GM18507 (cell line): ENCODE measurements at places on chromosomes 11 and 22.

DNA sequence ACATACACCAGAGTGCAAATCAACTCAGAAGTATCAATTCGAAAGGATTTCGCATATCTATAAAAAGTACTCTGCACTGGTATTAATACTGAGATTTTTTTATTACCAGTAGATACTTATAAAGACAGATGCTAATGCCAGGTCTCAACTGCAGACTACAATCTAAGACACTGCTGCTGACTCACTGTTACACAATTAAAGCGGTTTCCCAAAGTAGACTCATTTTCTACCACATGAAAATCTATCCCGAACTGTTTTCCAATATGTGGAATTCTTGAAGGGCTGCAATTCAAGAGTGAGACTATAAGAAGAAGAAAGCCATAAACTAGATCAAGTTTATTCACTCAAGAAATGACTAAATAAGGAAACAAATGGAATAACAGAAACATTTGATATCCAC, 57.2 kb upstream of the ARHGAP32 start:
- no peak for DNase-seq

GRCh38 chr22:22484023-22484422, 24.5 kb downstream of the ZNF280B start:
- DNase-seq, result no peak

GRCh38 chr11:30395751-30396150, 72.8 kb downstream of the ARL14EP start:
- no peak for DNase-seq

GRCh38 chr11:47175746-47176327, 842 bp downstream of the ARFGAP2 start:
- no peak for DNase-seq

- no peak for DNase-seq
These were observed 79.0 kb downstream of the ABTB2 start for GRCh38 chr11:34278693-34279297.

GRCh38 chr11:73969991-73970800, 12.4 kb downstream of the UCP2 start:
- DNase-seq, result no peak

DNA sequence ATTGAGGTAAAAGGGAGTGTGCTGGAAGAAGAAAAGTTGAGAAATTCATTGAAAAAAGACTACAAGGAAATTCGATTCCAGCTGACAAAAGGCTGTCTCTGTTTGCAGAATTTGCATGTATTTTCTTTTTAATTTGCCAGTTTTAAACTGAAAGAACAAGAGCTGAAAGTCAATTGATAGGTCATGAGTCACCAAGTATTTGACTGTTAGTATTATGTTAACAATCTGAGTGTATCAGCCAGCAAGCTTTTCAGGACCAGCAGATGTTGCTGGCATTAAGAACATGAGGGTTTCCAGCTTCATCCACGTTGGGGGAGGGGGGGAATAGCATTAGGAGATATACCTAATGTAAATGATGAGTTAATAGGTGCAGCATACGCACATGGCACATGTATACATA, 726.7 kb downstream of the METTL15 start:
- DNase-seq, result no peak

- no peak for DNase-seq
These were observed 288.5 kb downstream of the OPCML start for GRCh38 chr11:133243832-133244231.

- no peak for DNase-seq
These were observed 21.2 kb downstream of the CLMP start for GRCh38 chr11:123173856-123174186.

DNA sequence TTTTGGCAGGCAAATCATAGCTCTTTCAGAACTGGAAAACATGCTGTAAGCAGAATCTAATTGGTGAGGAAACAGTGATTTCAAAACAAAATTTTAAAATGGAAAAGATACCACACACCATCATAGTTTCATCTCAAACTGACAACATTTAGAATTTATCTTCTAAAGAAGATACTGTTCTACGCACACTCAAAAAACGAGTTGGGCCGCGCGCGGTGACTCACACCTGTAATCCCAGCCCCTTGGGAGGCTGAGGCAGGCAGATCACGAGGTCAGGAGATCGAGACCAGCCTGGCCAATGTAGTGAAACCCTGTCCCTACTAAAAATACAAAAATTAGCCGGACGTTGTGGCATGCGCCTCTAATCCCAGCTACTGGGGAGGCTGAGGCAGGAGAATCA, 44.2 kb upstream of the ADSL start:
- no peak for DNase-seq

DNA sequence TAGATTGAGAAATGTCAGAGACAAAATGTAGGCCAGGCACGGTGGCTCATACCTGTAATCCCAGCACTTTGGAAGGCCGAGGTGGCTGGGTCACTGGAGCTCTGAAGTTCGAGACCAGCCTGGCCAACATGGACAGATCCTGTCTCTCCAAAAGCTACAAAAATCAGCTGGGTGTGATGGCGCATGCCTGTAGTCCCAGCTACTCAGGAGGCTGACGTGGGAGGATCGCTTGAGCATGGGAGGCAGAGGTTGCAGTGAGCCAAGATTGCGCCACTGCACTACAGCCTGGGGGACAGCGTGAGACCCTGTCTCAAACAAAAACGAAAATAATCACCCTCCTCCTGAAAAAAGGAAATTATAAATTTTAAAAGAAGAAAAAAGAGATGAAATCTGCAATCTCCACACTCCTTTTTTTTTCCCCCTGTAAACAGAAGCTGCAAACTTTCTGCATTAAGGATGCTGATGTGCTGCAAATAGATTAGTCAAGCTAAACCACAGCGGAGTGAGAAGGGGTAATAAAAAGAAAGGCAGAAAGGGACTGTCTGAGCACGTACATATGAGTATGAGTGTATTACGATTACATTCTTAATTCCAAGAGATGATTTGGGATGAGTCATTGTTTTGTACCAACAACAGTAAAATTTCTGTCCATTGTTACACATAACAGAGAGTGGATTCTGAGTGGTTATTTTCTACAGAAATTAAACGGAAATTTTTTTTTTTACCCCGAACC, 87.3 kb downstream of the SIK3 start:
- no peak for DNase-seq

- no peak for DNase-seq
These were observed 6.8 kb upstream of the TMEM123 start for GRCh38 chr11:102459393-102459792.

DNA sequence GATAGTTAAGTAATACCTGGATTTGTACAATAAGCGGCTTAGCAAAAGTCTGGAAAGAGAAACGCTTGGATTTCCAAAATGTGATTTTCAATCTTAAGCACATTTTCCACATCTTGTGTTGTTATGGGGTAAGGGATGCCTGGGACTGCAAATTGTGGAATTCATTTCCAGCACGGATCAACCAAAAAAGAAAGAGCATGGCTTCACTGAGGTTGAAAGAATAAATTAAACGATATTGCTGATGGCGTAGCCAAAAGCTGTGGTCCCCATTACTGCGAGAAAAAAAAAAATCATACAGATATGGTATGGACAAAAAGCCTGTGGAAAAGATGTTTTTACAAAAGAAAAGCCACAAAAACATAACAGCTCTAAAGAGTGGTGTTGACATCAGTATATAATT, 26.0 kb upstream of the ALX4 start:
- no peak for DNase-seq

DNA sequence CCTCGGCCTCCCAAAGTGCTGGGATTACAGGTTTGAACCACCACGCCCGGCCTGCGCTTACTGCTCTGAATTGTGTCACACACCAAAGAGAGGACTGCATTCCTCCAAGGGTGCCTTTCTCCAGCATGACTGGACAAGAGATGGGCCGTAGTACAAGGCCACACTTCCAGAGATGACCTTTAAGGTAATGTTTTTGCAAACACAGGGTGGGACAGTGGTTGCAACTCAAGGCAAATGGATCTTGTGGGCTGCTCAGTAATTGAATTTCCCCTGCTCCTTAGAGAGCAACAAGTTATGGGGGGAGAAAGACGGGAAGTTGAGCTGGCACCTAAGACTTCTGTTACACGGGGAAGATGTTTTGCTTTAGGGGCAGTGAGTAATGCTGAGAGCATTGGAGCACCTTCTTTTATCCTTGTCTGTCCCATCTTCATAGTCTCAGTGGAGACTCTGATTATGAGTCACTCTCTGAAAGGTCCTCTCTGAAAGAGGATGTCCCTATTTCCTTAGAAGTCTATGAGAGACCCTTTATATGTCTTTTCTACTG, 66.3 kb downstream of the C11orf91 start:
- DNase-seq, result no peak

DNA sequence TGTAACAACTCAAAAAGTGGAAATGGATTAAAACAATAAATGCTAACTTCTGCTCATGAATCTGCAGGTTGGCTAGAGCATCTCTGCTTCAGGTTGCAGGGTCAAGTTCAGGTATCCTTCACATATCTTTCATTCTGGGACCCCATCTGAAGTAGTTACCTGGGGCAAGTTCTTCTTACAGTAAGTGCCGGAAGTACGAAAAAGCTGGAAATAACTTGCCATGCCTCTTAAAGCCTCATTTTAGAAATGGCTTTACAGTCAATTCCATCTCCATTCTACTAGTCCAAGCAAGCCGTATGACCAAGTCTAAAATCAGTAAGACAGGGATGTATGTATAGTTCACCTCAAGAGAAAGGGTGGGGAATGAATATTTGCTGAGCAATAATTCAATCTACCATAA, 93.7 kb downstream of the FCHSD2 start:
- no peak for DNase-seq
